ENCODE measurements at places on chromosomes 4 and X.

GRCh38 chrX:51407520-51408409 is 75.1 kb downstream of the NUDT10 start:
- DNase-seq, result no peak

DNA sequence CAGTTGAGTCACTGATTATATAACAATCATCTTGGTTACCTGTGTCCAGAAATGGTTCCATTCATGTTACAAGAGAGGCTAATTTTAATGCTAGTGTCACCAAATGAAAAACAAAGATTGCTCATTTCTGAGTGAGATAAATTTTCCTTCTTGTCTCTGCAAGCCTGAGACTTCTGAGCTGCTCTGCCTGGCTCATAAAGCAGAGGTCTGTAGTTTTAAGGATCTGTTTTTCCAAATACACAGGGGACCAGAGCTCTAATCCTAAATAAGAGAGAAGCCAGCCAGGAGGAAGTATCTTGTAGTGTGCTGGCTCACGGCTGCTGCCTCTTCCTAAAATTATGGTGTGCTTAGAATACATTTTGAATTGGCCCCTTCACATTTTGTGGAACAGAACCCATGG is 42.6 kb downstream of the CLDN34 start:
- no peak for DNase-seq

- no peak for DNase-seq
These were observed 116.2 kb upstream of the KIT start for GRCh38 chr4:54541426-54542118.

DNA sequence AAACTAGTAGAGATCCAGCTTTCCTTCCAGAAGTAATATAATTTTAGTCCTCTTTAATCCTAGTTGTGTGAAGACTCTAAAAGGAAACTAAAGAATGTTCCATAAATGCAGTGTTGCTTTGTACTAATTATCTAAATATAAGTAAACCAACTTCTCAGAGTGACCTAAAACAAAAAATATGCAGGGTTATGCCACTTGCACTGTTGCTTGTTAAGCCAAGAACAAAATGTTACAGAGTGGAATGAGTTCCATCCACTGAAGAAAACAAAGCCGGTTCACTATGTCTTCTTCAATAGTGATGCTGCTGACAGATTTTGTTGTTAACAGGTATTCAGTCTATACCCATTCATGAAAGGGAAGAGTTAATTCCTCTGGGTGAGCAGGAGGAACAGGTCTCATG is 252.0 kb upstream of the DIAPH2 start:
- DNase-seq, result no peak

DNA sequence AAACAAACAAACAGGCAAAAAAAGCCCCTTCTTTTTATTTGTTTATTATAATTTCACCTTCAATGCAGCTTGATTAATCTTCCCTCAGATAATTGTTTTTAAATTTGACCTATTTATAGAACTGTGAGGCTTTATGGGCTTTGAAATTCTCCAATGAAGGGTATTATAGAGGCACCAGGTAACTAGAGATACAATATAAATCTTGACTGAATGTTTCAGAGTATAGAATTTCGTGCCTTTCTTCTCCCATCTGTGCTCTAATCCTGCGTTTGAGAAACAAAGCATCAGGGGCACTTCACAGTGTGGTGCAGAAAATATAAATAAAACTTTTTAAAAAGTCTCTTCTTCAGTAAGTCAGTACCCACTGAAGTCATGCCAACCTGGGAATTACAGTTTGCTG is 120.9 kb downstream of the ANKRD50 start:
- no peak for DNase-seq

DNA sequence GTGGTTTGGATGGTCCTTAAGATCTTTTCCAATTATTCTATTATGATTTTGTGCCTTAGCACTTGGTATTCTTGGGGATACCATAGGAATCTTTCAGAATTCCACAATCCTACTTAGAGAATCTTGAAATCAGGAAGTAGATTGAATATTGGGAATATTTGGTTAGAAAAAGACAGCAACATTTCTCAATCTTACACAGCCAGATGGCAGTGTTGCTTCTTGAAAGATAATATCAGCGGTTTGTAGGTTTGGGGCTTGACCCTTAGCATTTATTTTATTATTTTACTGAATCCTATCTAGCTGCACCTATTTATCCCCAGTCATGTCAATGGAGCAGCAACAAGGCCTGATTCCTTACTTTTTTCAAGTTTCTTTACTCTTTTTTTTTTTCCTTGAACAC is 28.6 kb downstream of the MAGEB1 start:
- DNase-seq, result no peak

All from stimulated activated naive CD8-positive, alpha-beta T cell treated with anti-CD3 and anti-CD28 coated beads, Interleukin-15, amount 100 ng/mL, for 72 hours (primary cell).